ENCODE measurements at places on chromosomes 7 and 10.

DNA sequence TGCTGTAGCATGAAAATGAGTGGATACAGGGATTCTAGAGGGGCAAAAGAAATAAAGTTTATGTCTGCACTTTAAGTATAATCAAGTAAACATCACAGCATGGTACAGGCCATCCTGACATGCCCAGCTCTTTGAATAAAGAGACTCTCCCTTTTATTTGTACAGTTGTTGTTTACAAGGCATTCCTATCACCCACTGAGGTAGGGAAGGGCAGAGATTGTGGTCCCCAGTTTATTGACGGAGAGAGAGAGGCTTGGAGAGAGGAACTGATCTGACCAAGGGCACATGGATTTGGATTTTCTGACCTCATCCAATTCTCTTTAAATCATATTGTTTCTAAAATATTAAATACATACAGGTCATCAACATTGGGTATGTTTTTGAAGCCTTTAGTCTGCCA is 53.9 kb downstream of the TACC2 start:
- no peak for DNase-seq

DNA sequence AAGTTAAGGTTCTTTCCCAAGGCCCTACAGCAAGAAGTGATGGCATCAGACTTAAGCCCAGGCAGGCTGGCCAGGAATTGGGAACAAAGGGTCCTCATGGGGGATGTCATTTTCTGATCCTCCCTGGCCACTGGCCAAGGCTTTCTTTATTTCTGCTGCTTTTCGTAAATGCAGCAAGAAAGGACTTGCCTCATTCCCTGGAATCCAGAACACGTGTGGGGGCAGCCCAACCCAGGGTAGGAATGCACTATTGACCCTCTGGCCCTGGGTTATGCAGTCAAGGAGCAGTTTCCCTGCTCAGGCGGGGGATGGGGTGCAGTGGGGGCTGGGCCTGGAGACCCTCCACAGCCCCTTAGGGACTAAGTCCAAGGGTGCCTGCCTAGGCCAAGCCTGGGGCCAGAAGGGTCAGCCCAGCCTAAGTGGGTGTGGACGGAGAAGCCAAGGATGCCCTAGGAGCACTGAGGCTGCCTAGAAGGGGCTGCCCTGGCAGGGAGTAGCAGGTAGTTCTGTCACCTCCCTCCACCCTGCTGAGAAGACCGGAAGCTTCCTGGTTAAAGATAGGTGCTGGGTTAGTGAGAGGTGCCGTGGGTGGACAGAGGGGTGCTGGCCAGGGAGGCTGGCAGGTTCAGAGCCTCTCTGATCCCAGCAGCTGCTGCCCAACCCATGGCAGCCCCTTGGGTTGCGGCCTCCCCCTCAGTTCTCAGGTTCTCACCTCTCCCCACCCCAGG is 179.2 kb downstream of the SH3PXD2A start:
- DNase-seq = no peak

- no peak for DNase-seq
Observed at GRCh38 chr7:141837683-141838082, 3.6 kb downstream of the PRSS37 start.

- DNase-seq = peak; percentile 36
Observed at GRCh38 chr7:149310113-149310836, 48.3 kb downstream of the ZNF783 start.

GRCh38 chr7:25028370-25029021 is 48.5 kb upstream of the OSBPL3 start:
- no peak for DNase-seq

DNA sequence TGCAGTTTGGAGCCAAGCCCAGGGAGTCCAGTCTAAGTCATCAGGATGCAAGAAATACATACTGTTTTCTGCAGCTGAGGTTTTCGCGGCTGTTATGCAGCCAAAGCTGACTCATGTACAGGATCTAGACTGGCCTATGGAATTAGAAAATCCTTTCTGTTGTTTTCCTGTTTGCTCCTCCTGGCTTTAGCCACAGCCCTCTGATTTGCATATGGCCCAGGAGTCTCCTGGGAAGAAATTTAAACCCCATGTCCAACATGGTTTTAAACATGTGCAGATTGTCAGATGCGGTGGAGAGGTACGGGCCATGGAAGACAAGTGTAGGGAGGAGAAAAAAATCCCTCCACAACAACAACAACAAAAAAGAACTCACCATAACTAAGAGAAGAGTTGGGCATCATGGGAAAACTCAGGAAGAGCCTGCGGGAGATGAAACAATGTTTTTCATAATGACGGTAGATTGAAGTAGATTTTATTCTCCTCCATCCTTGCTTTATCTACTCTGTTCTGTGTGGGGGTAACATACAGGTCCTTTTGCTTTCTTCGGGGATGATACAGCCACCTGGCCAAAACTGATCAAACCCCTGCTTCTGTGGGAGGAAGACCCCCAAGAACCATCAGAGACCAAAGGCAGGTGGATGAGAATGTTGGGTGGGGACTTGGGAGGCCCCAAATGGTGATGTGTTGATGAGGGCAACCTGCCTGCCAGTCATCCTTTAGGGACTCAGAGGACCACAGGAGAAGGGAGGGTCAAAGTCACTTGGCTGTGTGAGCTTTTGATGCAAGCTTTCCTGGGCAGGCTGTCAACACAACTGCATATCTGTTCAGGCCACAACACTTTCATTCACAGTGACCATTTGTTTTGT is 29.8 kb upstream of the GNA12 start:
- no peak for DNase-seq

DNA sequence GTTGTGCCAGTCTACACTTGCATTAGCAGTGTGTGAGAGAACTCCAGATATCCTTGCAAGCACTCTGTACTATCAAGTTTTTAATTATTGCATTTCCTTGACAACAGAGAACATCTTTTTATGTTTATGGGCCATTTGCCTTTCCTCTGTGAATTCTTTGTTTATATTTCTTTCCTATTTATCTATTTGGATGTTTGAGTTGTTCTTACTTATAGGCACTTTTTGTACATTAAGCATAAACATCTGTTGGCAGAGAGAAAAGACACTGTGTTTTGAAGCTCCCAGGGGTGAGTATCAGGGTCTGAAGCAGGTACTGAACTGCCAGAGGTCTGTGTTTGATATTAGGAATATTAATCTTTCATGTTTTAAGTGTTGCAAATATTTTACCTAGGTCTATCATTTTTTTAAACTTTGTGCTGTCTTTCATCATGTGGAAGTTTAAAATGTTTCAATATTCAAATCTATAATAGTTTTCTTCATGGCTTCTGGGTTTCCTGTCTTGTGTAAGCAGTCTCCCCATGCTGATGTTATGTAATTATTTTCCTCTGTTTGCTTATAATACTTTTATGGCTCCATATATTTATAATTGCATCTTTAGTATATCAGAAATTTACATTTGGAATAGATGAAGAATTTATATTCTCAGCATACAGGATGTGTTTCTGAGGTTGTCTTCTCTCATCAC is 17.7 kb upstream of the PDCD4 start:
- DNase-seq = no peak

- DNase-seq = no peak
Observed at GRCh38 chr10:60732807-60733516, 45.3 kb upstream of the CDK1 start.

GRCh38 chr10:112395809-112396530 is 22.1 kb downstream of the ACSL5 start:
- no peak for DNase-seq

GRCh38 chr10:109062371-109062770 is 860.9 kb downstream of the XPNPEP1 start:
- peak; percentile 1 for DNase-seq

GRCh38 chr10:114342976-114343375 is 61.3 kb downstream of the AFAP1L2 start:
- DNase-seq = no peak

DNA sequence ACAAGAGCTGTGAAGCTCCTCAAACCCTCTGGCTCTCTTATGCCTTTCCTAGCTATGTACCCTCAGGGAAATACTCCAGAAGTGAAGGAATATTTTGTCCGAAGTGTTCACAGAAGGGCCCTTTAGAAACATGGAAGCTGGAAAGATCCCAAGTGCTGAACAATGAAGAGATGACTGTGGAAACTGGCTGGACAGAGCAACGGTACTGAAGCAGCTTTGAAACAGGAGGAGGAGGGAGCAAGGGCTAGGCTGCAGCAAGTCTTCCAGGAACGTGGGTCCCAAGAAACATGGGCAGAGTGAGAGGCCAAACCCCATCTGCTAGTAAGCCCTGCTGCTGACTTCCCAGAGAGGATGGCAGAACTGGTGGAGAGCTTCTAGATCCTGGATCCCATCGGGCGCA is 3.0 kb upstream of the PSAP start:
- DNase-seq = no peak

DNA sequence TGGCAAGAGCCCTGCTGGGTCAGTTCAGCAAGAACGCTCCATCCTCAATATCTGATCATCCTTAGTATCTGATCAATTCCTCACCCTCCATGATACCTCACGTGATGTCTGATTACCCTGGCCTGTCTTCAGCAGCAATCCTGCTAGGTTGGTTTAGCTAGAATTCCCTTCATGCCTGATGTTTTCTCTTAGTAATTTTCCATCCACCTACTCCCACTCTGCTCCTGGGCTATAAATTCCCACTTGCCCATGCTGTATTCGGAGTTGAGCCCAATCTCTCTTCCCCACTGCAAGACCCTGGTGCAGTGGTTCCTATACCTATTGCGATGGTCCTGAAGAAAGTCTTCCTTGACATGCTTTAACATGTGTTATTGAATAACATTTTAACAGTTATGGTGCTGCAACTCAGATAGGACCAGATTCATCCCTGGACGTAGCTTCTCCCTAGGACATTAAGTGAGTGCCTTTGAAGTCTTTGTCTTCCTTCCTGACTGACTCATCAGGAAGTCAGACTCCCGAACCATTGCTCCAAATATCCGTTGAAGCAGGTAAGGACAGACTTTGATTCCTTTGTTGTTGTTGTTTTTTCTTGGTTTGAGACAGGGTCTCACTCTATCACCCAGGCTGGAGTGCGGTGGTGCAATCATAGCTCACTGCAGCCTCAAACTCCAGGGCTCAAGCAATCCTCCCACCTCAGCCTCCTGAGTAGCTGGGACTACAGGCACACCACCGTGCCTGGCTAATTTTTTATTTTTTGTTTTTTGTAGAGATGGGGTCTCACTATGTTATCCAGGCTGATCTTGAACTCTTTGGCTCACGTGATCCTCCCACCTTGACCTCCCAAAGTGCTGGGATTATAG is 29.4 kb upstream of the CLDN3 start:
- DNase-seq = no peak

DNA sequence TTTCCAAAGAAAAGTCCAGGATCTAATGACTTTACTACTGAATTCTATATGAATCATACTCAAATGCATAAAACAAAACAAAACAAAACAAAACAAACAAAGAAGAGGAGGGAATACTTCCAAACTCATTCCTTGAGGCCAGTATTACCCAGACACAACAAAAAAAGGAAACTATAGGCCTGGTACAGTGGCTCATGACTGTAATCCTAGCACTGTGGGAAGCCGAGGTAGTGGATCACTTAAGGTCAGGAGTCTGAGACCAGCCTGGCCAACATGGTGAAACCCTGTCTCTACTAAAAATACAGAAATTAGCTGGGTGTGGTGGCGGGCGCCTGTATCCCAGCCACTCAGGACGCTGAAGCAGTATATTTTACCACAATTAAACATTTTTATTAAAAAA is 114.6 kb downstream of the NRBF2 start:
- no peak for DNase-seq

- no peak for DNase-seq
Observed at GRCh38 chr7:35015346-35015859, 21.9 kb downstream of the DPY19L1 start.

DNA sequence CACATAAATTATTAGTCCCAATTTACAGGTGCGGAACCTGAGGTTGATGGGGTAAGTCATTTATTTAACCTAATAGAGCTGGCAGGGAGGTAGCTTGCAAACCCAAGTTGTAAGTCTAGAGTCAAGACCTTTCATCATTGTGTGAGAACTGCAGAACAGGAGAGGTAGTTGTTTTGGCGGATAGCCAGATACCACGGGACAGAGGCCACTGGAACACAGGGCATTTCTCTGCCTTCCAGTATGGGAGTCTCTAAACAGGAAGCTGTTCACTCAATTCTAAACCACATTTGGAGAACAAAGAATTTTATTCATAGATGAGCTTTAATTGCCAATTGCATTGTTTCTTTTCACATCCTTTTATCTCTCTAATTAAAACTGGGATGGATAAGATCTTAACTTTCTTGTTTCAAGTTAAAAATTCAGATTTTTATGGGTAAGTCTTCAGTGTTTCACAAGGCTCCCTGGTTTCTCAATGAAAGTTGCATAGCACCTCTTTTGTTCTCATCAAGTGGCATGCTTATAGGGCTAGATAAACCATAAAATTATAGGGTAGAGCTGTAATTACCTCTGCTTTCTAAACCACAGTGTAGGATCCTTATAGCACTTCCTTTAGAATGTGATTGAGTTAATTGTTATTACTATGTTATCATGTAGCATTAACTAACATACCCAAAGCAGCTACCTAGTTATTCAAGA is 489.0 kb downstream of the GATA3 start:
- no peak for DNase-seq

DNA sequence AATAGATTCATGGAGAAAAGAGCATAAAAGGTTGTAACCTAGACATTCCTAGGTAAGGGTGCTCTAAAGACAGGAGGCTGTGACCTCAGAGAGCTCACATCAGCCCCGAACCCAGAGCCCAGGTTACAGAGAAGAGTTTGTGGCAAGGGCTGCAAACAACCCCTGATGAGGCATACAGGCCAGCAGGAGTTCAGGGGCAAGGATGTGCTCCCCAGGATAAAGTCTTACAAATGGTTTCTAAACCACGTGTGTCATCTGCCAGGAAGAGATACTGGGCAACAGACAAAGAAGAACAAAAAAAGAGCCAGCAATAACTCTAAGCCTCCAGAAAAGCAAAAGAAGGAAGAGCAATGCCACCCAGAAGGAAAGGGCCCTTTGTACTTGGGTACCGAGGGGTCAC is 27.7 kb downstream of the NCAPG2 start:
- DNase-seq = no peak

DNA sequence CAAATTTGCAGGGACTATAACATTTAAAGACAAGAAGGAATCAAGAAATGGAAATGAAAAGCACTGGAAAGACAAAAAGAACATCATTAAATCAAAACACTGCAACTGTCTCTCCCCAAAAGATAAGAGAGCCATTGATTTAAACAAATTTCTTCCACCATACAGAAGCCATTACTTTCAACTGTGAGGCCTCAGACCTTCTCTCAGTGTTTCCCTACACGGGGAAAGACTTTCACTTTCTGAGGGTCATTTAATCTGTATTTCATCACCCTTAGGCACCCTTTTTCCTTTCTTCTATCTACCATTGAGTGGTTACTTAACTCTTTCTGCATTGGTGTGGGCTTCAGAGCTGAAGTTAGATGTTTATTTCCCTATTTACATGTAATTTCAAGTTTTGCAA is 47.5 kb downstream of the CCDC172 start:
- DNase-seq = no peak

- DNase-seq = no peak
Observed at GRCh38 chr10:131577178-131577555, 265.6 kb upstream of the TCERG1L start.

DNA sequence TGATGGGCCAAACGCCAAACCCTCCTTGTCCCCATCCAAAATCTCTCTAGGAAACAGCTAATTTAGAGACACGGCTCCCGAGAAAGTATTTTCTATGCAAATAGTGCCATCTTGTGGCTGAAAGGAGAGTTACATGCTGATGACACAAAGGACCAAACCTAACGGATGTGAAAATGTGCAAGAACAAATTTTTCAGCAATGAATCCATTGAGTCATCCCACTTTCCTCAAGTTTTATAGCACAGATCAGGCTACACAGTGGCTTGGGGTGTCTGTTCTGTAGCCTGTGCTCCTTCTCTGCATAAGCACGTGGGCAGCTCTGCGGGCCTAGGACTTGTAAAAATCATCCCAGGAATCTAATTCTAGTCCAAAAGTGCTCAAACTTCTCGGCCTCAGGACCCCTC is 154.8 kb upstream of the PRR15 start:
- peak; percentile 21 for DNase-seq

- no peak for DNase-seq
Observed at GRCh38 chr10:122446668-122447423, 7.6 kb upstream of the ARMS2 start.

Data from GM12878 (cell line).